SW480 (cell line): ENCODE measurements at places on chromosomes 3 and 15.

GRCh38 chr15:58694641-58695398 lies 54.7 kb downstream of the ADAM10 start:
- no peak for DNase-seq

DNA sequence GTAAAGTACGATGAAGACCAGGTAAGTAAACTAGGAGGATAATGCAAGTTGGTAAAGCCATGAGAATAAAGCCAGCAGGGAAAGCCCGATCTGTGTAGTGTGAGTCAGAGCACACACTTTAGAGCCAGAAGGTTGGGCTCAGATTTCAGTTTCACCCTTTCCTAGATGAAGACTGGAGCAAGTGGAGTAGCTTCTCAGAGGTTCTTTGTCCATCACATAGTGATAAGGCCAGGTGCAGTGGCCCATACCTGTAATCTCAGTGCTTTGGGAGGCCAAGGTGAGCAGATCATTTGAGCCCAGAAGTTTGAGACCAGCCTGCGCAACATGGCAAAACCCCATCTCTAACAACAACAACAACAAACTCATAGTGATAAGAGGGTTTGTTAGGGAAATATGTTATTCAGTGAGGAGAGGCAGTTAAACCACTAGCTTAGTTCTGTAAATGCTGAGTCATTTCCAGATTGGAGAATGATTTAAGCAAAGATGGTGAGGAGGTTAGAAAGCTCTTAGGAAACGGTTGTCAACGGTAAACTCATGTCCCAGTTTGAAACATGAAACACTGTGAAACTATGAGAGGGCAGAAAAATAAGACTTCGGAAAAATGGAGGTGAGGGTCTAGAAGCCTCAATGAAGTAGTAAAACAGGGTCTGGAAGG lies 39.0 kb downstream of the IL12A start:
- no peak for DNase-seq

- DNase-seq = no peak
Measured at GRCh38 chr15:62781081-62781497, 261.5 kb upstream of the TPM1 start.

DNA sequence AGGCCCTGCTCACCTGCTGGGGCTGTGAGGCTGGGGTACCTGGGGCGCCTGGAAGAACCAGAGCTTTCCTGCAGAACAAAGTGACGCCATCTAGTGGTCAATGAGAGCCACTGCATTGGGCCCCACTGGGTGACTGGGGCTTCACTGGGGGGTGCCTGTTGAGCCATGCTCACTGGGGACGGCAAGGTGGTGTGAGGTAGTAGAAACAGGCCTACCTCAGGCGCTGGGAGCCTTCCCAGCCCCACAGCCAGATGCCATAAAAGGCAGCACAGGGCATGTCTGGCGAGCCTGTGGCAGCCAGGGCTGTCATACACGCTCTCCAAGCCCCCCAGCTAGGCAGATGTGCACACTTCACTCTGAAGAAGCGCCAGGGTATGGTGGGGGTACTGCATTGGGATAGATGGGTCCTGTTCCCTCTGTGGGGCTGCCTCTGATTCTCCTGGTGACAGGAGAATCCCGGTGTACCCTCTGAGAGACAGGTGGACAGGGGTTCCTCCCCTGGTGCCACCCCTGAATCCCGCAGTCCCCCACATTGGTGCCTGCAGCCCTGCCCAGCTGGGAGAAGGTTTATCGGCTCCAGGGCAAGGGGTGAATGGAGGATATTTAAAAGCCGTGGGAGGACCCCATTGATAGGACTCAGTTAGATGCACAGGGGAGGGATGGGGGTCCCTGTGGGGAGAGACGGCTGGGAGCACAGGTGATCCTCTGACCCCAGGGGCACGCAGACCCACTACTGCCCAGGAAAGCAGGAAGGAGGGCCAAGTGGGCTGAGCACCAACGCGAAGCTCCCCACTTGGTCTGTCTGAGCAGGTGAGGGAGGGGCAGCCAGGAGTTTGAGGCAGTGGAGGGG lies 178.8 kb downstream of the NSMCE3 start:
- no peak for DNase-seq

GRCh38 chr15:92391640-92392039 lies 2.0 kb upstream of the ST8SIA2 start:
- DNase-seq = peak; percentile 57

- no peak for DNase-seq
Measured at GRCh38 chr3:44100298-44100695, 141.4 kb upstream of the TOPAZ1 start.

- no peak for DNase-seq
Measured at GRCh38 chr15:94588993-94589392, 357.6 kb downstream of the MCTP2 start.

DNA sequence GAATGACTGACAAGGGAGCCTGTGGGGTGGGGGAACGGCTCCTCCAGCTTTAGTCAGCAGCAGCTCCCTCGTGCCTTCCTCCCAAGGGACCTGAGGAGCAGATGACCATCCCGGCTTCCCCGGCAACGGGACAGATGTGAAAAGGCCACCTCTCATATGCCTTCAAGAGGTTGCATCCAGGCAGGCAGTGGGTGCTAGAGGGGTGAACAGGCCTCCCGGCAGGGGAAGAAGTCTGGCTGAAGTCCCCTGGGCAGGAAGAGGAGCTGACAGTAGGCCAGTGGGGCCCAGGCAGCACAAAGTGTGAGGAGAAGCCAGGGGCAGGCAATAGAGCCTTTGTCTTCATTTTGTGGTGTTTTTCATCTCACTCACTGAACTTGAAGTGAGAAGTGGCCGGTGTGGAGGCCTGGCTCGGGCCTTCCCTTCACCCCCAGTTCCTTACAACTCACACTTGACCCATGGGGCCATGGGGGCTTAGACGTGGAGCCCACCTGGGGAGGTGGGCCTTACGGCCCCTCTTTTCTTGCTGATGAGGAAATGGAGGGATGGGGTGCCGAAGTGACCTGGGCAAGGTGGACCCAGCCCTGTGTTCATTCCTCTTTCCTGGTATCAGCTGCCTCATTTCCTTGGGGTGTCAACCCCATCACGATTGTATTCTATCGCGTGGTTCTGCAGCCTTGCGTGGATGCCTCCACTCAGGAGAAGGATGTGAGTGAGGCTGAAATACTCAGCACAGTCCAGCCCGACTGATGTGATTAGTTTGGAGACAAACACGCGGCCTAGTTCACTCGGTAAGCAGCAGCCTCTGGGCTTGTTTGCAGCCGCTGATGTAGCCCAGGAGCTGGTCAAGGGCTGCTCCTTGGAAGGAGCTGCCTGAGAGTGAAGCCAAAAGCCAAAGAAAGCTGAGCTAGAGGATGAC lies 115.5 kb upstream of the ALDH1A3 start:
- no peak for DNase-seq

DNA sequence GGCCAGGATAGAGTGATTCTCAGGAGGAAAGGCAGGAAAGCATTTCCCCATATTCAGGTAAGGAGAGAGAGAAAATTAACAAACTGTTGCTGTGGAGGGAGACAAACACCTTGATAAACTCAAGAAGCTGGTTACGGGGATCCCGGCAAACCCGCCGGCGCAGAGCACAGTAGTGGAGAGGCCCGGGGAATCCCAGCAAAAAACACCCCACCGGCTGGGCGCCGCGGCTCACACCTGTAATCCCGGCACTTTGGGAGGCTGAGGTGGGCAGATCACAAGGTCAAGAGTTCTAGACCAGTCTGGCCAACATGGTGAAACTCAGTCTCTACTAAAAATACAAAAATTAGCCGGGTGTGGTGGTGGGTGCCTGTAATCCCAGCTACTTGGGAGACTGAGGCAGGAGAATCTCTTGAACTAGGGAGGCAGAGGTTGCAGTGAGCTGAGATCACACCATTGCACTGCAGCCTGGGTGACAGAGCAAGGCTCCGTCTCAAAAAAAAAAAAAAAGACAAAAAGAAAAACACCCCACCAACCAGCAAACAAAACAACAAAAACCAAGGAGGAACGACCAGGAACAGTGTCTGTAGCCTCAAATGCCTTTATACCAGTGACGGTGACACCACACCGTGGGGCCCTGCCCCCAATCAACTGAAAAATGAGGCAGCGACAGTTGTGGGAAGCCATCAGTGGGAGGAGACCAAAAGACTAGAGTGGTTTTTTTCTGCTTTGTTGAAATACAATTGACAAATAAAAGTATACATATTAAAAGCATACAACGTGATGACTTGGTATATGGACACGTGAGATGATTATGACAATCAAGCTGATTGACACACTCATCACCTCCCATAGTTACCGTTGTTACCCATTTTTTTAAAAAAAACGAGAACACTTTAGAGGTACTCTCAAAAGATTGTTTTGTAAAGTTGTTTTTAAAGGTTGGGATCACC lies 40.2 kb upstream of the IDH2 start:
- no peak for DNase-seq

DNA sequence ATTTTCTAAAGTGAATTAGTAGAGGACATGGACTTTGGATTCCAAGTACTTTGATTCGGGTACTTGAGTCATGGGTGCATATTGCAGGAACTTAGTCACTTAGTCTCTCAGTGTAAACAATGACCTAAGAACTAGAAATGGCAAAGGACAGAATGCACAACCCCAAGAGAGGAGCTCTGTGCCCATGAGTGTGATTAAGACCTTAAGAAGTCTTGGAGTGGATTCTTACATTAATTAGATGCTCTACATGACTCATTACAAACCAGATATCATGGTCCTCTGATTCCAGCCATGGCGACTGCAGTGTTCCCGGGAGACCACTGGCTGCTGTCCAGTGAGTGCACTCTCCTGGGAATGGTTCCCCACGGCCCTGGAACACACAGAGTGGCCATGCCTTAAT lies 251.5 kb downstream of the GABRG3 start:
- no peak for DNase-seq

- peak; percentile 9 for DNase-seq
Measured at GRCh38 chr3:47347217-47347801, 33.5 kb upstream of the PTPN23 start.

DNA sequence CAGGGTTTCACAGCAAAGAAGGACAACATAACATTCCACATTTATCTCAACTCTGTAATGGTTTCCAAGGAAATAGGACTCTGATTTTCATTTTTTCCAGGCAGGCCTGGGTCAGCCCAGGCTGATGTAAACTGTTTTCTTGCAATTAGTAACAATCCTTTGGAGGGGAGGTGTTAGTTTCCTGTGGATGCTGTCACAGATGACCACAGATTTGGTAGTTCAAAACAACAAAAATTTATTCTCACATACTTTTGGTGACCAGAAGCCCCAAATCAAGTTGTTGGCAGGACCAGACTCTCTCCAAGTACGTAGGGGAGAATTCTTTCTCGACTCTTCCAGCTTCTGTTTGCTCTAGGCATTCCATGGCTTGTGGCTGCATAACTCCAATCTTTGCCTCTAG lies 88.0 kb downstream of the EDEM1 start:
- no peak for DNase-seq

DNA sequence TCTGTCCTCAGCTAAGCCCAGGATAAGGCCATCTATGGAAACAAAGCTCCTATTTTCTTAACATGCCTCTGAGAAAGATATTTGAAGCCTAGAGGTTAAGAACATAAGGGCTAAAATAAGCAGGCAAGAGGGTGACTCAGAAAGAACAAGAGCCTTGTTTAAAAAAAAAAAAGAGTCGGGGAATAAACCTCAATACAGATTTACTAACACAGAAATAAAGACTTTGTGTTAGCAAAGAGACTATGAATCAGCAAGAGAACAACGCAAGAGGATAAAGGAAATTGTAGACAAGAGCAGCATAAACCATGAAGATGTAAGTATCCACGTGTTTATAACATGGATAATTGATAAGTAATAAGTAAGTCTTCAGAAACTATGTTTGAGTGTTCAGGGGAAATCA lies 36.0 kb downstream of the RAB27A start:
- DNase-seq = no peak

DNA sequence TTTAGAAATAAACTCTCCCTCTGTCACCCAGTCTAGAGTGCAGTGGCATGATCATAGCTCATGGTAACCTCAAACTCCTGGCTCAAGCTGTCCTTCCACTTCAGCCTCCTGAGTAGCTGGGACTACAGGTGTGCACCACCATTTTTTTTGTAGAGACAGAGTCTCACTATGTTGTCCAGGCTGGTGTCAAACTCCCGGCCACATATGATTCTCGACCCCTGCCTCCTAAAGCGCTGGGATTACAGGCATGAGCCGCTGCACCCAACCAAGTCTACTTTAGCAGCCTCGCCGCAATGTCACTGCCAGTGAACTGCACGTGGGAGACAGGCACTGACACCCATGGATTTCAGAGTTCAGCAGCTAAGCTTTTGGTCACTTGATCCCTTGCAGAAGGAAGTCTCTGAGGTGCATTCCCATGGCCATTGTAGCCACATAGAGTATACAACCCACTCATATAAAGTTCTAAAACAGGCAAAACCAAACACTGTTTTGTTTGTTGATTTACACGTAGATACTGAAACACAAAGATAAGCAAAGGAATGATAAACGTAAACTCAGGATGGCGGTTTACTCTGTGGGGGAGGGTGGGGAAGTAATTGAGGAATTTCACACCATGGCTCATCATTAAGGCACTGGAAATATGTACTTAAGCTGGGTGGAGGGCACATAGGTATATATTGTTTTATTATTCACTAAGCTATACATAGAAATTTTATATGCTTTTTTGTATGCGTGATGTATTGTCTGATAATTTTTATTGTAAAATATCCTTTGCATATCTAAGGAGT lies 115.0 kb downstream of the MEX3B start:
- no peak for DNase-seq

GRCh38 chr3:148591525-148591924 lies 106.2 kb upstream of the AGTR1 start:
- DNase-seq = no peak

- no peak for DNase-seq
Measured at GRCh38 chr15:74453925-74454763, 6.8 kb downstream of the UBL7 start.

DNA sequence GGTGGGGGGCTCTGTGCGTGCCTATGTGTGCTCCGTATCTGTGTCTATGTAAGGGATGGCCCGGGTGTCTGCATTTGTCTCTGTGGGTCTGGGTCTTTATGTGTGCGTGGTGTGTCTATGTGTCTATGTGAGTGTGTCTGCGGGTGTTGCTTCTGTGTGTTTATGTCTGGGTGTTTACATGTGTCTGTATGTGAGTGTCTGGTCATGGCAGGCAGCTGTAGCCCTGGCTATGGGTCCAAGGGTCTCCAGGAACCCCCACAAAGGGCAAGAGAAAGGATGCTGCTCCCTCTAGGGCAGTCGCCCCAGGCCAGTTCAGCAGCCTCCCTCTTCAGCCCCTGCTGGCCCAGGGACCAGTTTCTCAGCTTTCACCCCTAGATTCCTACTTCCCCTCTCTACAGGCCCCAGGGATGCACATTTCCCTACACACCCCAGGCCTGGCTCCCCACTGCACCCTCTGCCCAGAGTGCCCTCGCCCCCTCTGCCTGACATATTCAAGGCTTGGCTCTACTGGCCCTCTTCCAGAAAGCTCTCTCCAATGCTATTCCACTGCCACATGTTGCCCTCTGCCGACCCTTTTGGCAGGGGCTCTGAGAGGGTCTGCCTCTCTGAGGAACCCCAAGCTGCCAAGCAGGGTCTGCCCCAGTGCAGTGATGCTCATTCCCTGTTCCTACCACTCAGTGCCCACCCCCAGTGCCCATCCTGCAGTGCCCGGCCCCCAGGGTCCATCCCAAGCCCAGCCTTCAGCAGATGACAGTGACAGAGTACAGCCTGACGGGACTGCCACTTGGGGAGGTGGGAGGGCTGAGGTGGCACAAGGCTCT lies 1.0 kb upstream of the MYL3 start:
- DNase-seq = no peak
